CD4-positive, alpha-beta T cell treated with Interleukin-10 for 1 hour (primary cell): ENCODE measurements at places on chromosomes 12 and 14.

- DNase-seq = no peak
Measured at GRCh38 chr12:82788594-82788993, 101.9 kb downstream of the TMTC2 start.

GRCh38 chr12:77239617-77240016 is 174.2 kb upstream of the E2F7 start:
- DNase-seq = no peak

- no peak for DNase-seq
Measured at GRCh38 chr12:39646963-39647362, 27.4 kb upstream of the ABCD2 start.

GRCh38 chr12:105835580-105836241 is 303.0 kb downstream of the NUAK1 start:
- no peak for DNase-seq

- DNase-seq = peak; percentile 17
Measured at GRCh38 chr14:74763803-74764531, 851 bp downstream of the YLPM1 start.

DNA sequence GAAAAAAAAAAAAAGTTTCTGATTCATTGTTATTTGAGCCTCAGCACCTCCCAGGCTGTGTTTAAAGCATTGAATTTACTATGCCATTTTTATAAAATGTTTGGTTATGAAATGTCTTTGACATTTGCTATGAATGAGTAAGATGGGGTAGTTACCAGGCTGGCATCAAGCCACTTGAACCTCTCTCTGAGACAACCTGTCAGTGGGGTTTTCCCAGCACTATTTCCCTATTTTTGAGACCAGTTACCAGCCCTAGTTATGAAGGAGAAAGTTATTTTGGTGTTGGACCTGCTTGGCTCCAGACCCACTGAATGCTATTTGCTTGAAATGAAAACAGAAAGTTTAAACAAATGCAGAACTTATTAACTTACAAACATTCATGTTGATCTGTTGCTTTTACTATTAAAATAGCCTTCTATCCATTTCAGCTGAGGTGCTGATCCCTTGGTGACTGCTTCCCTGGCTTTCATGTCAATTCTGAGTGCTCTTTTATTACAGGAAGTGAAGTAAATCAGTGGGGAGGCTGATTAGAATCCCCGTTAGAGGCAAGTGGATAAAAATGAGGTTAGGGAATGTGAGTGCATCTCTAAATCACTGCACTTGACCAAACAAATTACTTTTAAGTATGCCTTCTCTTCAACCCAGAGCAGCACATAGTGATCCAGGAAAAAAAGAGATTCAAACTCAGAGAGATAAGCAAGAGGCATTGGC is 37.8 kb downstream of the LLPH start:
- no peak for DNase-seq

- no peak for DNase-seq
Measured at GRCh38 chr12:108995370-108995992, 25.4 kb downstream of the SVOP start.
